ENCODE measurements at places on chromosomes 6 and 20.

GRCh38 chr20:5393218-5393870, 76.6 kb upstream of the PROKR2 start:
- no peak for DNase-seq

DNA sequence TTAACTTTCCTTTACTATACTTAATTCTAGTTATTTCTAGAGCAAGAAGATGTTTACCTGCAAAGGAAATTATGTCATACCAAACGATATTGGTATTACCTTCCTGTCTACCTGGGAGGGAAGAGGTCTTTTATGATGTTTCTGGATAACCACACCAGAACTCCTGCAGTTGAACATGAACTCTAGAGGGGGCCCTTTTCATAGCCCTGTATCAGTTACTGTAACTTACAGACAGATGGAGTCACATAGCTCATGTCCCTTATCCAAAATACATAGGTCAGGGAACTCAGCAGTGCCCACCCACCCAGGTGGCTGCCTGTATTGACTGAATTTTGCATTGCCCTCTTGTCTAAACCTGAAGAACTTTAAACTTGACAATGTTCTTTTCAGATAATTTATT, 35.1 kb upstream of the MYL9 start:
- DNase-seq, result no peak

- peak; percentile 30 for DNase-seq
Observed at GRCh38 chr6:5746053-5746758, 260.5 kb downstream of the NRN1 start.

GRCh38 chr6:74409447-74409846, 713.4 kb downstream of the CD109 start:
- DNase-seq, result no peak
